ENCODE measurements at places on chromosomes 12 and 14.

DNA sequence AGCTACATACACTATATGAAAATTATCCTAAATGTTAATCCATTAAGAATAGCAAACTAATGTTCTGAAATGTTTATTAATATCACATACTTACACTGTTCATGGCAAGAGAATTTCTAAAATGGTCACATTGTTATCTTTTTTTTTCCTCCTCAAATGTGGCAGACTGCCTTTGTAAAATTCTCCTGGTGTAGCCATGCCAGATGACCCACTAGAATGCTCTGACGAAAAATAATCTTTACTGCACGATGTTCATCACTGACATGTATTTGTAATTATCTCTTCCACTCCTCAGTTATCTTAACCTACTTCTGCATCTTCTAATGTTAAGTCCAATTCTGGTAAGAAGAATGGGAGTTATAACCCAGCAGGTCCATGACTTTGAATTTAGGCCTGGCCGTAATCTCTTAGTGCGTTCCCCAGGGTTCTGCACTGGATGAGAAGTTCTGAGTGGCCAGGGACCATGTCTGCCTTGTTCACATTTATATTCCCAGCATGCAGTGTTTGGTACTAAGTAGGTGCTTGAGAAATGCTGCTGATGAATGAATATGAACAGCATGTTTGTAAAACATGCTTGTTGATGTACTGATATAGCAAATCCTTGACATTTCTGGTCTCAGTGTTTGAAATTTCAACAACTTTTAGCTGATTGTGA is 46.7 kb downstream of the NOPCHAP1 start:
- DNase-seq = no peak

DNA sequence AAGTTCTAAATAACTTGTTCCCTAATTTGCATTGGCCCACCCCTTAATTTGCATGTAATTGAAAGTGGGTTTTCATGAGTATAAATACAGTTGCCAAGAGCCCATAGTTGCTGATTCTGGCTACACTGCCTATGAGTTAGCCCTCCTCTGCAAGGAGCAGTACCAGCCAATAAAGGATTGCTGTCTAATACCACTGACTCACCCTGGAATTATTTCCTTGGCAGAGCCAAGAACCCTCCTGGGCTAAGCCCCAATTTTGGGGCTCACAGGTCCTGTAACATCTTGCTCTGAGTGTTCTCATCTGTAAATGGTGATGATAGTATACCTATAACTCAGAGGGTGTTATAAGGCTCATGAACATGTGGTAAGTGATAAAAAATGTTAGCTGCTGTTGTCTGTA is 6.8 kb downstream of the TTC8 start:
- DNase-seq = no peak

DNA sequence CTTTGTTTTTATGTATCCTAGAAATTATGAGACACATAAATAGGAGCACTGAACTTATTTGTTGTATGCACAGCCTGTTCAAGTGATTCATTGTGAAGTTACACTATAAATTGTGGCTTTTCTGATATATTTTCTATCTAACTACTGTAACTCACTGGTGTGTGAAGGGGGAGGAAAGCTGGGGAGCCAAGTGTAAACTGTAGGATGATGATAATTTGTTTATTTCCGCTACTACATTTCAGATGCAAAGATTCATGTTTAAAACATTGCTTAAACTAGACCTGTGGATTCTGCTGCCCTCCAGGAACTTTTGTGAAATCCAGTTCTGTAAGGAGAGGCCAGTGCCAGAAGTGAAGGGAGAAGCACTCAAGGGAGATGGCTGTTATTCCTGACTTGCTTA is 3.3 kb downstream of the TMTC2 start:
- no peak for DNase-seq

GRCh38 chr14:36676236-36676635 is 14.6 kb downstream of the PAX9 start:
- no peak for DNase-seq

DNA sequence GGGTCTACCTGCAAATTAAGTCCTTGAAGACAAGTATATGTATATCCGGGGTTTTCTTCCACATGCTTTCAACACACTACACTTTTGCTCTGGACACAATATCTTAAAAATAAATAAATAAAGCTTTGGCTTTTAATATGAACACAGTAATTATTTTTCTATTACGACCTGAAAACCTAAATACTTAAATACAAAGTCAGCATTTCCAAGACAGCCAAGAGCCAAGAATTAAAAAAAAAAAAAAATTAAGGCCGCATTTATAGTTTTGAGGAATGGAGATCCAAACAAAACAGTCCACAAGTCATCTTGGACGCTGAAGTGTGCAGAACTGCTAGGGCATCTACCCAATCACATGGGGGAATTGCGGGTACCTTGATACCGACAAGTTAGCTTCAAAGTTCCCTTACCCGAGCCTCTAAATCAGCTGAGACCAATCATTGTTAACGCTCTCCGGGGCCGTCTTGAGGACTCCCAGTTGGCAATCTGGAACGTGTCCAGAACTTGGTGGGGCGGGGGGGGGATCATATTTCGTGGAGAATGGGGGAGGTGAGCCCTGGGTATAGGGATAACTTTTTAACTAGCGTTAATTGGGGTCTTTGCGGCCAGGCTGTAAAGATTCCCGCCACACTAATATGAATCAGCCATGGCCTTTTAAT is 731 bp upstream of the PCNX4 start:
- peak; percentile 88 for DNase-seq
